Stimulated activated CD4-positive, alpha-beta T cell treated with anti-CD3 and anti-CD28 coated beads, TNF-alpha, amount 100 ng/mL, for 4 hours (primary cell): ENCODE measurements at places on chromosomes 12 and 14.

DNA sequence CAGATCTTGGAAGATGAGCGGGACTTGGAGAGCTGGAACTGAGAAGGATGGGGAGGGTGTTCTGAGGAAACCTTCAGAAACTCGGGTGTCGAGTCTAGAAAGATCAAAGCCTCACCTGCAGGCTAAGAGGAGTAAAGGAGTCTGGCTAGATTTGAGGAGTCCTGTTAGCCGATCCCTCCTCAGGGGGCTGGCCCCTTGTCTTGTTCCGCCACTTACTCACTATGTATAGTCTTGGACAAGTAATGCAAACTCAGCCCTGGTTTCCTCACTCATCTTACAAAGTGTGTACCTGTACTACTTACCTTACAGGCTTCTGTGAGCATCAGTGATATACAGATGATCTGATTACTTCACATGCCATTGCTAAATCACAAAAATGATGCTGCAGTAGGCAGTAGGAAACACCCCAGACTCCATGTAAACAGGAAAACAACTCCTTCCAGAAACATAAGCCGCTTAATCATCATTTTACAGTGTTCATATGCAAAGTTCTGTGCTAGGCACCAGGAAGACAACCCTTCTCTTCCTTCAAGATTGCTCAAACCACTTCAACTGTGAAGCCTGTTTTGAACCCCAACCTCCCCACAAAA, 2.0 kb upstream of the SPTLC2 start:
- DNase-seq = no peak

DNA sequence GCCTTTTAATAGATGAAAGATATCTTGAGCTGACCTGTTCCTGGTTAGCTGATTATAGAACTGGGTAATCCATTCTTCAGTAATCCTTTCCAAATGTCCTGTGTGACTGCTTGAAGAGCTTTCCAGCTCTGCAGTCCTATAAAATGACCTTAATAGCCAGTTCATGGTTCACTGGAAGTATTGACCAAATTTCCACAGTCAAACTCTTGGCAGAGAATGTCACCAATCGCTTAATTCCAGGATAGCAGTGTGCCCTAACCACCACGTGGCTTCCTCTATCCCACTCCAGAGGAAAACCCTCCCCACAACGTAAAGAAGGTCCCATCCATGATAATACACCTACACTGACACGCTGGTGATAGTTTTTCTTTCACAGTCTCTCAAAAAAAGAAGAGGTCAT, 17.4 kb downstream of the PRKAB1 start:
- DNase-seq = no peak

GRCh38 chr12:114397978-114398881, 7.7 kb downstream of the TBX5 start:
- no peak for DNase-seq

GRCh38 chr14:62001963-62002362, 239.7 kb downstream of the SNAPC1 start:
- no peak for DNase-seq

- no peak for DNase-seq
Measured at GRCh38 chr12:121284551-121285390, 11.7 kb downstream of the CAMKK2 start.

GRCh38 chr14:99394602-99395156, 86.0 kb downstream of the SETD3 start:
- DNase-seq = no peak

DNA sequence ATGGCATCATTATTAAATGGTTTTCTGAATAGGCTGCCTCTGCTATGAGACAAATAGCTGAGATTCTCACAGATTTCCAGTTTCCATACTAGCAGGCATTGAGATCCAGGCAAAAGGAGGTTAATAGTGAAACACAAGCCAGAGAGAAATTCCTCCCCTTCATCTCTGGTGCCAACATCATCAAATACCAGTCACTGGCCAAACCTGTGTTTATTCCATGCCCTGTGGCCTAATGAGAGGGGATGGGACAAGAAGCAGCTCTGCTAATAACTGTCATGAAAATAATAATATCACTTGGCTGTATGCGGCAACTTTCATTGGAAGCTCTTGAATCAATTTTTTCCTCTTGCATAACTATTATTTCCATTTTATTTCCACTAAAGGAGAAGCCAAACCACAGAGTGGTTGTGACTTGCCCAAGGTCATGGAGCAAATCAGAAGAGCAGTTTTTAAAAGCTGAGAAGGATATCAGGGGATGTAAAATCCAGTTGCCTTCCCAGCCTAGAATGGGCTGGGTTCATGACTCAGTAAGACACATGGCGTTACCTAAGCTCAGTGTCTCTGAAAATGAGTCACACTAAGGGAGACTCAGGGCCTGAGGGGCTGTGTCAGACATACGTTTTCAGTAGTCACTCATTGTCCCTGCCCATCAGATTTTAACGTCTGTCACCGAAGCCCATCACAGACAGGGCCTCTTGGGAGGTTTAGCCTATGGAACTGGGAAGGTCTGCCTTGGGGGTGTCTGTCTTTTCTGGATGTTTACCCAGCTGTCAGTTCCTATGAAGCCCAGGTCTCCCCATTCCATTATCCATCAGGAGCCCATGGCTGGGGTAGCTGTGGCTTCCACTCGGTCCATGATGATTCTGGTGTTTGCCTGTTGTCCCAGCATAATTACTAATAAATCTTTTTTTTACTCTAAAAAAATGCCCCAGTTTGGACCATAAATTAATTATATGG, 208.8 kb upstream of the EEA1 start:
- no peak for DNase-seq

DNA sequence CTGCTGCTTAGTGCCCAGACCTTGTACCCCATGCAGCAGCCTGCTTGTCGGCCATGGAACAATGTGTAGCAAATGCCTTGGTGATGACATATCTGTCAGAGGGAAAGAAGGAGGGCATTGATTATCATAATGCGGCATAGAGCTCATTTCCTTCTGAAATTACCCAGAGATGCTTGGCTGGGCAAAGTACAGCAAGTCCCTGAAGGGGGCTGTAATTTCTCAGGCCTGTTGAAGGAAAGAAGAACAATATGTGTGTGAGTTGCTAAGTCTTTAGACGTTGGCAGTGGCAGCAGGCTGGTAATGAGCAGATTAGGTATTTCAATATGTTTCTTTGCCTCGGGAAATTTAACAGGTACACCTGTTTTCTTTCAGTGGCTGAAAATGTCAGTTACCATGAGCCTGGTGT, 128.6 kb downstream of the CRADD start:
- no peak for DNase-seq

DNA sequence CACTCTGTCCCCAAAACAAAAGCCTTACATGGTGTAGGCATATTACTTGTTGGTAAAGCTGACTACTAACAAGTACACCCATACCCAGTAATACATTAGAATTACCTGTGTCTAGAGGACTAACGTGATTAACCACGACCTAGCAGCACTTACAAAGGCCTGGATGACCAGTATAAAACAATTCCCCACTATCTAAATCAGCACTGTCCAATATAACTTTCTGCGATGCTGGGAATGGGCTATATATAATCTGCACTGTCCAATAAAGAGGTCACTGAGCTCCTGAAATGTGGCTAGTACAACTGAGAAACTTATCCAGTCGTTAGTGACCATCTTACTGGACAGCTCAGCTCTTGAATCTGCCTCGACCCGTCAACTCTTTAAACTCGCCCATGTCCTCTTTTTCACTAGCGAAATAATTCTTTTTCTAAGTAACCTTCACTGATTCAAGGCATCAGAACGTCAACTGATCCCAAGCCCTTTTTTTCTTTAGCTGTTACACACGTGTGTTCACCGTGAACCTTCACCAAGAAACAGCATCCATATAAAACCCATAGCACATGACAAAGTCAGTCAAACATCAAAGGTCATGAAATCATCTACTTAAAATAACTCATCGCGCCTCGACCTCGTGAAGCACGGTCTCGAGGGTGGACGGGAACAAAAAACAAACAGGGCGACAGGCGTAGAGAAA, 905 bp upstream of the CIPC start:
- DNase-seq = no peak

GRCh38 chr12:15494329-15495046, 172.2 kb downstream of the PTPRO start:
- DNase-seq = no peak

GRCh38 chr14:100296106-100296651, 10.1 kb downstream of the SLC25A29 start:
- no peak for DNase-seq

DNA sequence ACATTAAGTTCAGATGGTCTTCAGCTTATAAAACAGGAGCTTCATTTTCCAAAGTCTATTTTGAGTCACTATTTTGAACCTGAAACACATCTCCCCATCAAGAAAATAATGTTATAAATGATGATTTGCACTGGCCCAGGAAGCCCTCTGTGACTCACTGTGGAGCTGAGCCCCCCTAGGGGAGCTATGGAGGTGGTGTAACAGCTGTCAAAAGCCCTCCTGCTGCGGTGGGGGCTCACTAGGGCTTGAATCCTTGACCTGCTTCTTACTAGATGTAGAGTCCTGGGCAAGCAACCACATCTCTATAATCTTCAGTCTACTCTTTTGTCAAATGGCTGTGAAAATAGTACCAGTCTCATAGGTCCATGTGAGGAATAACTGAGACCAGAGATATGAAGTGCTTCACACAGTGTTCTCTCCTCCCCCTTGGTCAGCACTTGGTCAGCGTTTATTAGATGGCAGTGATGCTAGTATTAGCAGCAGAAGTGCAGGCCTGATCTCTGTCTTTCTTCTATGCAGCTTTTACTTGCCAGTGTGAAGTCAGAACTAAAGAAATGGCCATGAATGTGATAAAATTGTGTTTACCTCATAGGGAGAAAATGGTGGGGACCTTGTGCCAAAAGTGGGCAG, 83.4 kb downstream of the RTN1 start:
- no peak for DNase-seq
